ENCODE measurements at places on chromosomes 7 and 10.

DNA sequence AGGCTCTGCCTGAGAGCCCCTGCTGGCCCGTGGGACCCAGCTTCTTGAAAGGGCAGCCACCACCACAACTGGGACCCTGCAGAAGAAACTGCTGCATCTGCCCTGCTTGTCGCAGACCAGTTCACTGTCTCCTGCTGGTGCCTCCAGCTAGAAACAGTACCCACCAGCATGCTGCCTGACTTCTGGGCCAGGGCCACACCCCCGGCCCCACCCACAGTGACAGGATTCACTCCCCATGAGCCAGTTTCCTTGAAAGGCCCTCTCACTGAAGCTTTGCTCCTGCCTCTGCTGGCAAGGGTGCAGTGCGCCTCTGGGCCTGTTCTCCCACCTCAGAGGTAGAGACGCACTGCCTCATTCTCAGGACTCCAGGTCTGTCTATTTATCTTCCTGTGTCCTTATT lies 32.4 kb downstream of the ANXA11 start:
- no peak for DNase-seq

DNA sequence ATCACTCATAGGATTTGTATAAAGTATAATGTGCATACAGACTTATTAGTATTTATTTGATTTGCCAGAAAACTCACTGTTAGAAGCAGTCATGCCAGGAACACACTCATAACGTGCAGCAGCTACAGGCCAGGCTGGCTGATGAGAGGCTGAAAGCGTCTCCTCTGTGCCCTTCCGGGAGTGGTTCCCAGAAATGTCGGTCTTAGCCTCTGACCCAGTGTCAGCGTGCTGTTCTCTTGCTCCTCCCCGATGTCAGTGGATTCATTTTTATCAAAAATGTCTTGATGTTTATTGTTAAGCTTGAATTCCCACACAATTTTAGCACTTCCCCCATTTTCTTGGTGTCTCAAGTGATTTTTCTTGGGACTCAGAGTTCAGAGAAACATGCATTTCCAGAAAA lies 33.3 kb upstream of the GARS1 start:
- no peak for DNase-seq

DNA sequence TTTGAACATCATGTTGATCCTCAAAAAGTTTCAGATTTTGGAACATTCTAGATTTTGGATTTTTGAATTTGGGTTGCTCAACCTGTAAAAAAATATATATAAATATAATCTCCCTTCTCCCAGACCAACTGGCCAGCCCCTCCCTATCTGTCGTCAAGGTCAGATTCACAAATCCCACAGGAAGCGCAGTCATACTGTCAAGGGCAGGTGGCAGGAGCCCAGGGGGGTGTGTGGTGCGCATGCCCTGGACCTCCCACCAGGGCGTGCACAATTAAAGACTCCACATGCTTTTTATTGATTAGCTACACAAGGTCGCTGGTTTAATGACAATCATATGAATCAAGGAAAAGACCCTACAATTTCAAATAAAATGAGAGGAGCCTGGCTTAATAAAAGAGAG lies 77.0 kb upstream of the EEPD1 start:
- DNase-seq = no peak

DNA sequence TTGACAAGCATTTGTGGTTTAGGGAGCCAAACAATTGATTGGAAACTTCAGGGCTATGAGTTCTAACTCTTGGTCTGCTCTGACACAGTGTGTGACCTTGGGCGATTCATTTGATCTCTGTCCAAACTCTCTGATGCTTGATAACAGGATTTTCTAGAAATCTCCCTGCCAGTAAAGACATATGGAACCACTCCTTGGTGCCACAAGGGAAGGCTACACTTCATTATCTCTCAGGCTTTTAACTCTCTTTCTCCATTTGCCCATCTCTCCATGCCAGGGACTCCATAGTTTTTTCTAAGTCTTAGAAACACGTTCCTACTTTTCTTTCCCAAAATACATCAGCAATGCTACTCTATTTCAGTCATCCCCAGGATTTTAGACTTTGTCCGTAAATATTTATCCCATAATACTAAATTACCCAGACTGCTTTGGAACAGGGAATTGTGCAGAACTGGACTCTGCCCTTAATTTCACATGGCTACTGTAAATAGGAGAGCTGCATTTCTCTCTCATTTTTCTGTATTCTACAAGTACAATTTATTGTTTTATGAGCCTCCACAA lies 488.2 kb downstream of the SUGCT start:
- no peak for DNase-seq

- DNase-seq = no peak
Measured at GRCh38 chr10:85012305-85012704, 683.9 kb downstream of the CCSER2 start.

GRCh38 chr7:92025260-92025659 lies 84.6 kb downstream of the AKAP9 start:
- no peak for DNase-seq

GRCh38 chr10:100939763-100940344 lies 27.1 kb downstream of the SLF2 start:
- no peak for DNase-seq

GRCh38 chr10:522350-522749 lies 167.1 kb downstream of the DIP2C start:
- no peak for DNase-seq

DNA sequence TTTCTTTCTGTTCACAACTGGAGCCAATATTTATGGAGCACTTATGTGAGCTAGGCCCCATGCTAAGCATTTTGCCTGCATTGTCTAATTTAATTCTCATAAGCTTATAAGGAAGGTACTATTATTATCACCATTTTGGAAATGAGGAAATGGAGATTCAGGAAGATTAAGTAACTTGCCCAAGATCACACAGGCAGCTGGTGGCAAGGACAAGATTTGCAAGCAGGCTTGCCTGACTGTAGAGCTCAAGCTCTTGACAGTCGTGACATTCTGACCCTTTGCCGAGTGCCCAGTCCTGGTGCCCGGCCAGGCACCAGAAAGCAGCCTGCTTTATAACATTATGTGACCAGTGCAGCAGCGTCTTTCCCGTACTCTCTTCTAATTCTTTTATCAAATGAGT lies 38.2 kb downstream of the WNT2 start:
- DNase-seq = no peak

- no peak for DNase-seq
Measured at GRCh38 chr10:104577163-104577562, 63.9 kb upstream of the SORCS3 start.

DNA sequence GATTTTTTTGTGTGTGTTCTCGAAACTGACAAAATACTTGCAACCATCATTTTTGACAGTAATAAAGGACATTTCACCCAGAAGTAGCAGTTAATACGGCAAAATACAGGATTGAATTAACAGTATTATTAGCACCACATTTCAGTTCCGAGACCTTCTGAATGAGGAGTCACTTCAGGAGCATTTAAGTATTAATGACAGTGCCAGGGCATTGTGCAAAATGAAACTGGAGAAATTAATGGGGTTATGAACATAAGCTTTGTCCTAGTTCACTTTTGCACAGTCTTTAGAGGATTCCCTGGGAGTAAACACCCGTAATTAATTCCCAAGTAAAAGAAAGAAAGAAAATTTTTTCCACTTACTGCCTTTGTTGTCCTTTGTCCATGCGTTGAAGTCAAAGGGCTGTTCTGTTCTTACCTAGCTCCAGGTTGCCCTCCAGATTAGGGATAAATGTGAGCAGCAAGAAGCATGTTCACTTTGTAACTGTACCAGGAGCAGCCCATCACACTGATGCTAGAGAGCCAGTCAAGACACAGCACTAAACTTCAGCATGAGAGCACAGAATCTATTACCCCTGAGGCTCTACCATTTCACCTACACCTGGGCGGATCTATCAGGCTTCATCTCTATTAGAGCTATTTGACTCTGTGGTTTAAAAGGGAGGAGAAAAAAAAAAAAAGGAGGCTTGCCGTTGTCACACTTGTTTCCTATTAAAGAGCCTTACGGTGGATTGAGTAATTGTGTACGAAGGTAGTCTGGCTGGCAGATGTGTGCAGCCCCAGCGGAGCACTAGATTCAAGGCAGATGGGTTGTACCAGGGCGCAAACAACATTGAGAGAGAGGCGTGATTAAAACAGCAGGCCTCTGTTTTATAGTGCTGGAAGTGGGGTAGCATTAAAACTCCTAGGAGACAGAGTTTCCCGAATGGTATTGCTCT lies 297.8 kb upstream of the SEMA3A start:
- no peak for DNase-seq

DNA sequence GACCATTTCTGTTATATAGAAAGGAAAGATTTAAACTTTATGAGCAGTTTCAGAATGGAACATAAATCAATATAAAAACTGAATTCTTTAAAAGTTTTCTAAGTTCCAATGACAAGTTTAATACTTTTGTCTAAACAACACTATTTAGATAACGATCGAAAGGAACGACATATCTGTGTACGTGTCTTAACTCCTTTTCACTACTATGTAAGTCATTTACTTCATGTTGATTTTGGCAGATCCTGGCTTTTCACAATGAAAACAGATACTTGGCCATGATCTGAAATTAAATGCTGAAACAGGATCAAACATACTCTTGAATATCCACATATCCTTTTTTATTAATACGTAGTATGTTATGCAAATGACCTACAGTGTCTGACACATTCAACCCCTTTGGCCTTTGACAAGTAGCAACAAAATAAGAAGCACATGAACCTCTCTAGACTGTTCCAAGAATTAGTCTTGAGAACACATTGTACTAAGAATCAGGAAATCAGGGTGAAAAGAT lies 41.9 kb downstream of the RNLS start:
- DNase-seq = no peak

All from stimulated activated CD8-positive, alpha-beta memory T cell treated with anti-CD3 and anti-CD28 coated beads, Interleukin-15, amount 100 ng/mL, for 1 hour (primary cell).